Esophagus mucosa (tissue), 1 donor: ENCODE measurements at places on chromosomes 11 and 22. TPM values are rescaled to one million over a fixed set of nuclear protein-coding genes. Genes with fewer than 3 reads are reported as not detected.

Gene ADAMTS8
- 0.56 TPM for total RNA-seq

Gene APOL4
- 3.5 TPM for total RNA-seq

Gene TBX10
- not detected for total RNA-seq

Gene TEX12
- 0.16 TPM for total RNA-seq

Gene OR2AT4
- not detected for total RNA-seq

- no peak for ATAC-seq
Observed at GRCh38 chr22:48244388-48245195, 1482.1 kb downstream of the TBC1D22A start.

GRCh38 chr22:31917227-31917921, 27.0 kb upstream of the YWHAH start:
- ATAC-seq: peak; percentile 38

GRCh38 chr22:26416670-26417276, 12.3 kb upstream of the ASPHD2 start:
- no peak for ATAC-seq
